ENCODE measurements at places on chromosomes 4 and X.

DNA sequence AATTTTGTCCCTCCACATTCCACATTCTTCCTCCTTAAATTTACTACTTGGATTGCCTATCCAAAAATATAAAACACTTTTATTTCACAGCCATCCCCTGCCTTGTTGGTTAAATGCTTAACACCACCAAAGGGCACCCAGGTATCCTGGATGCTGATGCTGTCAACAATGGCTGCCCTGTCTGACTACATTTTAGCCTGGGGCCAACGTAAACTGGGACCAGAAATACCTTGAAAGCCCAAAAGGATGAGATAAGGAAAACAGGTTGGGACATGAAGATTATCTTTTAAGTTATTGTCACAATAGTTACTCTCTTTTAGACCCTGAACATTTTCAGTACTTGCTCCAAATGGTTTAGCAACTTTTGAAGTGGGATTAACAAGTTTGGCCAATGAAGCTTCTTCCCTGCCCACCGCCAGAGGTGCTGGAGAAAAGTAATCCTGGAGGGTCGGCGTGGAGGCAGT is 775 bp upstream of the YIPF6 start:
- peak; percentile 43 for DNase-seq

DNA sequence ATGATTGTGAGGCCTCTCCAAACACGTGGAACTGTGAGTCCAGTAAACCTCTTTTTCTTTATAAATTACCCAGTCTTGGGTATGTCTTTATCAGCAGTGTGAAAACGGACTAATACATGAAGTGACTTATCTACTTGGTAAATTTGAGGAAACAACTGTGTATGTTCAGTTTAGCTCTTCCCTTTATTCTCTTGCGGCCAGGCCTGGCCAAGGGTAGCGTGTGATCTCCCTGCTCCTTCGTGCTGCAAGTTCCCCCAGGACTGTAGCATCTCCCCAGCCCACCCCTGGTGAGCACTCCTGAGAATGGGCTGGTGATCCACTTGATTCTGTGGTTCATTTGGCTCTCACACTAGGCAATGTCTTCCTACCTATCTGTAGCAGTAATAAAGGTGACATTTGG is 53.2 kb upstream of the CHRNA9 start:
- no peak for DNase-seq

GRCh38 chrX:38332505-38332904 is 5.2 kb upstream of the RPGR start:
- DNase-seq: no peak

GRCh38 chrX:13681595-13681994 is 7.3 kb upstream of the RAB9A start:
- no peak for DNase-seq

DNA sequence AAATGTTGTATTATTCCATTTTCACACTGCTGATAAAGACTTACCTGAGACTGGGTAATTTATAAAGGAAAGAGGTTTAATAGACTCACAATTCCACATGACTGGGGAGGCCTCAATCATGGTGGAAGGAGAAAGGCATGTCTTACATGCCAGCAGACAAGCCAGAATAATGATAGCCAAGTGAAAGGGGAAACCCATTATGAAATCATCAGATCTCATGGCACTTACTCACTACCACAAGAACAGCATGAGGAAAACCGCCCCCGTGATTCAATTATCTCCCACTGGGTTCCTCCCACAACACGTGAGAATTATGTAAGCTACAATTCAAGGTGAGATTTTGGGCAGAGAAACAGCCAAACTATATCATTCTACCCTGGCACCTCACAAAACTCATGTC is 2535.1 kb downstream of the ARAP2 start:
- no peak for DNase-seq

- DNase-seq: no peak
Observed at GRCh38 chr4:98803251-98803650, 125.7 kb downstream of the EIF4E start.
